Ureter (tissue), 1 donor: ENCODE measurements at places on chromosomes 7 and 10. TPM values are rescaled to one million over a fixed set of nuclear protein-coding genes. Genes with fewer than 3 reads are reported as not detected.

DNA sequence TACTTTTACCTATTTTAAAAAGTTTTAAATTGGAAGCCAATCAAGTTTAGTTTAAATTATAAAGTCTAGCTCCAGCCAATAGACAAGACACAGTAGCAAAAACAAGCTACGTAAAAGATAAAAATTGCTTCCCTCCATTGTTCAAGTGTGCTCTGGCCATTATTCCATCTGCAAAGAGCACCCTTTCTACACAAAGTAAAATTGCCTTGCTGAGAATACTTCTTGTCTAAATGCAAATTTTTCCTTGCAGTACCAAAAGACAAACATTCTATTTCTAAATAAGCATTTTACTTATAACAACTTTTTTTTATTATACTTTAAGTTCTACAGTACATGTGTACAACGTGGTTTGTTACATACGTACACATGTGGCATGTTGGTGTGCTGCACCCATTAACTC lies 75.9 kb upstream of the ZNF746 start:
- no peak for DNase-seq

- DNase-seq: no peak
Measured at GRCh38 chr10:79416578-79417255, 28.7 kb downstream of the ZCCHC24 start.

DNA sequence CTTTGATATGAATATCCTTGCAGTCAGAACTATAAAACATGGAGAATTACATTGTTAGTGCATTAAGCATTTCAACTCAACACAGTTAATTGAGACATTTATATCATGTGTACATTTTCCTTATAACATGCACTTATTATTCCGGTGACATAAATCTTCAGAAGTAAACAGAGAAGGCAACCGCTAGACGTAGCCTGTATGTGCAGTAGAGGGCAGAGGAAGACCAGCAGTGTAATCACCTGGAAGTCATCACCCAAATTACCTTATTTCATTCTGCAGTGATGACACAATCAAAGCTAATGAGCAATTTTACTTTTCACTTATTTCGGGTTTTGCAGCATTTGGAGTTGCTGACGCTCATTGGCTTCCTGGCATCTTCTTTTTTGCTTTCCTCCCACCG lies 394.6 kb downstream of the SDK1 start:
- no peak for DNase-seq

DNA sequence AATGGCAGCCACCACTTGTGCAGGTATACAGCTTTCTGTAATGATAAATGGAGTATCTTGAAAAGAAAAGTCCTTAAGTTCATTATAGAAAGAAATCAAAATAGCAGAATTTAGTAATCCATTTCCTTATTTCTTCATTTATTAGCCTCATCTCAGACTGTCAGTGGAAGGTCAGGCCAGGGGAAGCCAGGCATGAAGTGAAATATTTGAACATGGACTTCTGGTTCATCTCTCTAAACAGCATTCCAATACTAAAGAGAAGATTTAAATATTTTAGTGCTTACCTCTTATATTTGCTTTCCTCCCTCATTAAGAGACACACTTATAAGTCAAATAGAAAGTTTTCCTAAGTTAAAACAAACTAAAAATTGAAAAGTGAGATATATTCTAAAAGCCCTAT lies 26.8 kb downstream of the TRDMT1 start:
- DNase-seq: no peak

GRCh38 chr10:117163061-117163953 lies 25.2 kb upstream of the VAX1 start:
- no peak for DNase-seq

DNA sequence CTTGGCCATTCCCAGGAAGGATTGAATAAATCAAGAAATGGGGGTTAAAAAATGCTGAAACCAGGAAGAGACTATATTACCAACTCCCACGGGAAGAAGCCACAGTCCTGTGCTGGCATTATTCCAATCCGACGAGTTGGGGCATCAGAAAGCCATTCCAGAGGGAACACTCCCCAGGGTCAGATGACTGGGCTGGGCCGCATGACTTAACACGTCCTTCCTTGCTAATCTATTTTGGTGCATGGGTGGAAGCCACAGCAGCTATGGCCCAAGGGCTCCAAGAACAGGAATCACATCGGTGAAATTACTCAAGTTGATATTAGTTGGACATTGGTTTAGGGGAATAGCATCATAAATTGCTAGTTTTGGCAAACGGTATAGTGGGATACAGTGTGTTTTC lies 592.9 kb upstream of the NRP1 start:
- DNase-seq: no peak

- DNase-seq: no peak
Measured at GRCh38 chr10:124909563-124909962, 32.4 kb upstream of the ZRANB1 start.

GRCh38 chr10:77072361-77072835 lies 565.2 kb downstream of the KCNMA1 start:
- DNase-seq: no peak

GRCh38 chr7:2715341-2716231 lies 27.6 kb downstream of the AMZ1 start:
- no peak for DNase-seq

GRCh38 chr10:70564901-70565351 lies 37.6 kb downstream of the PRF1 start:
- no peak for DNase-seq

DNA sequence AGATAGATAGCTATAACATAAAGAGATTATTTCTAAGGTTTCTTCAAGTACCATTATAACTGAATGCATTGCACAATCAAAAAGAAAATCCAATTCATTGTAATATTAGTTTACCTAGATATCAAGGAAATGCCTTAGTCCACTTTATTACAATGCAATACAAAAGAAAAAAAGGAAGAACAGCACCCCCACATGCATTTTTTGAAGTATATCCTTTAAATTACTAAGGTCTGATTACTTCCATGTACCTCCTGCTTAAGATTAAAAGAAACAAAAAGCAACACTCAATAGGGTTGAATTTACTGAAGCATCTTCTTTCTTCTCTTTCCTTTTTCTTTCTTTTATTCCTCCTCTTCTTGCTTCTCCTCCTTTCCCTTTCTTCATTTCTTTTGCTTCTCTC lies 973.8 kb upstream of the LRRTM3 start:
- DNase-seq: no peak

Gene SEMA3E
- total RNA-seq: 24.0 TPM

Gene MYH16
- not detected for total RNA-seq

Gene SND1
- 208 TPM for total RNA-seq

Gene ABCB4
- total RNA-seq: 4.0 TPM

Gene ZWINT
- 4.9 TPM for total RNA-seq

Gene OIT3
- 0.23 TPM for total RNA-seq

Gene CYP17A1
- total RNA-seq: 1.1 TPM

Gene GRID1
- 2.7 TPM for total RNA-seq

Gene DGKI
- total RNA-seq: 3.3 TPM
